Stimulated activated CD8-positive, alpha-beta memory T cell treated with anti-CD3 and anti-CD28 coated beads, Interleukin-7, amount 100 ng/mL, for 24 hours (primary cell): ENCODE measurements at places on chromosomes 6 and 20.

- no peak for DNase-seq
Observed at GRCh38 chr6:73727114-73727513, 31.1 kb downstream of the CD109 start.

- no peak for DNase-seq
Observed at GRCh38 chr6:130708338-130708737, 118.9 kb upstream of the SMLR1 start.

GRCh38 chr6:102582569-102582968 lies 1189.1 kb downstream of the GRIK2 start:
- DNase-seq: no peak

DNA sequence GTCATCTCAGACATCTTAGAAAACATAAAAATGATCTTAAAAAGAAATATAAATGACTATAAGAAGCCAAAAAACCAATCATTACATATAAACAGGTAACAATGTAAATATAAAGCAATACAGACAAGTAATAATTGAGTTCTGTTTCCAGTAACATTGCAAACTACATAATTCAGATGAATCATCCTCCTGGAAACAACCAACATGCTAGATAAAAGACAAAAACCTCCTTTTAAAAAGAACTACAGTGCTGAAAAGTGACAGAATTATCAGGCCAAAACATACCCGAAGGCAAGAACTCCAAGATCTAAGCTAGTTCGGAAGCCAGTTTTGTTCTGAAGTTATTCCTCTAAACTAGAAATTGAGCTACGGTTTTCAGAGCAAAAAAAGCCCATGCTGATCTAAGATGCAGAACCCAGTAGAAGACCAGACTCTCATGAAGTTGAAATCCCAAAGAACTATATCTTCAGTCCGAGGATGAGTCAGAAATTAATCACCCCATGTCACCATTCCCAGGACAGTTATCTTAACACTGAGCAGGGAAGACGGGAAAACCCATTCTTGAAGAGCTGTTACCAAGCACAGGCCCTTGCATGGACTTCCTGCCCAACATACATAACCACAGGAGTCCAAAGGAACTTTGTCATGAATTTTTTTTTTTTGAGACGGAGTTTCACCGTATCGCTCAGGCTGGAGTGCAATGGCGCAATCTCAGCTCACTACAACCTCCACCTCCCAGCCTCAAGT lies 9.8 kb downstream of the PGM3 start:
- no peak for DNase-seq

GRCh38 chr6:113587078-113587699 lies 270.0 kb upstream of the MARCKS start:
- DNase-seq: no peak

- DNase-seq: no peak
Observed at GRCh38 chr6:2509711-2510110, 241.0 kb downstream of the MYLK4 start.

DNA sequence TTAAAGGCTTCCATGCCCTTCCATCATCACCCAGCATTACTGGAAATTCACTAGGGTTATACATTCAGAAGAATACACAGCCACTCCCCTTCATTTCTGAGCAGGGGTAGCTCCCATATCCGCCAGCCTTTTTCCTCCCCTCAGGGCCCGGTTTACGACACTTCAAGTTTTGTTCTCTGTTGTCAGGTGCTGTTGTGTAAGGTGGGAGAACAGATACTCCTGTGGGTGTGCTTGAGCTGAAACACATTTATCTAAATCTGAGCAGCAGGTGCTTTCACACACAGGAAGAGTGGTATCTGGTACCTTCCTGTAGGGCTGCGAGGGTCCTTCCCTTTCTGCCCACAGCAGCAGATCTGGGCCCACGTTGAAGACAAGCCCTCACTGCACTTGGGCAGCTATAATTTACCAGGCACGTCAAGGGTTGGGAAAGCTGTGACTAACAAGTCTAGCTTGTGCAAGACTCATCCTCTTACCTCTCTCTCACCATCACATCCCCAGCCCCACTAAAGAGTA lies 215.8 kb upstream of the RREB1 start:
- DNase-seq: no peak

DNA sequence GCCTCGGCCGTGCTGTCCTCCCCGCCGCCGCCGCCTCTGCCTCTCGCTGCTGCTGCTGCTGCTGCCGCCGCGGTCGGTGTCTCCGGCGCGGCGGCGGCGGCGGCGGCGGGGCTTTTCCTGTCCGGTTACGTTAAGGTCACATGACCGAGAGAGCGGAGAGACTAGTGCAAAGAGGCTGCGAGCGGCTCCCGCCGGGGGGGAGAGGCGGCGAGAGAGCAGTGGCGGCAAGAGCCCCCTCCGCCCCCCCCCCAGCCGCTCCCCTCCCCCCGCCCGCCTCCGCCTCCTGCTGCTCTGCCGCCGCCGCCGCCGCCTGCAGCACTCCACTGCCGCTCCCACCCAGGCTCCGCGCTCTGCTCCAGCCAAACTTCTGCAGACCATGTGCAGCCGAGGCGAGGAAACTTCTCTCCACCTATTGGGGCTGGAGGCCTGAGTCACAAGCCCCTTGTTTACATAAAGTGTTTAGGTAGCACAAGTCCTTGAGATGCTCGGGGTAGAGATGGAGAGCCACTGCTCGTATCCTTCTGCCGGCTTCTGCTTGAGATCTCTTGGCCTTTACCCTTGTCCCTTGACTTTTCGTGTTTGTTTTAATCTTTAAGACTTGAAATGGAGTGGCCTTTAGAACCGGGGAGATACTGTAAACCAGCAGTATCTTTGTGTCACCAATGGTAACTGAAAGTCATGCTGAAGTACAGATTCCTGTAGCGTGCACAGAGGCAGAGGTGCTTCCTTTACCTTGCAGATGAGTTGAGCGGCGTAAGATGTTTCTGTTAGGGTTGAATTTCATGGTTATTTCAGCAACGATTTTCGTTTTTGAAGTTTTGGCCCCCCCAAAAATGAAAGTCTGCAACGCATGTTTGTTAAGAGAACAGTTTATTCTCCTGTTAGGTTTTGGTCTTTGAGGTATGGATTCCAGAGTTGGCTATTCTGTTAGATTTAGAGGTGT lies at the start of gene ZBTB2:
ZBTB2 (minus strand) TSS at position 89 of the 943 bp plus-strand sequence. CDS start 17,922 bp downstream, outside the sequence.
- DNase-seq: peak; percentile 41

- no peak for DNase-seq
Observed at GRCh38 chr6:43302126-43302525, 4.1 kb downstream of the SLC22A7 start.
